NCI-H2107 (cell line): ENCODE measurements at places on chromosomes 11 and 22.

DNA sequence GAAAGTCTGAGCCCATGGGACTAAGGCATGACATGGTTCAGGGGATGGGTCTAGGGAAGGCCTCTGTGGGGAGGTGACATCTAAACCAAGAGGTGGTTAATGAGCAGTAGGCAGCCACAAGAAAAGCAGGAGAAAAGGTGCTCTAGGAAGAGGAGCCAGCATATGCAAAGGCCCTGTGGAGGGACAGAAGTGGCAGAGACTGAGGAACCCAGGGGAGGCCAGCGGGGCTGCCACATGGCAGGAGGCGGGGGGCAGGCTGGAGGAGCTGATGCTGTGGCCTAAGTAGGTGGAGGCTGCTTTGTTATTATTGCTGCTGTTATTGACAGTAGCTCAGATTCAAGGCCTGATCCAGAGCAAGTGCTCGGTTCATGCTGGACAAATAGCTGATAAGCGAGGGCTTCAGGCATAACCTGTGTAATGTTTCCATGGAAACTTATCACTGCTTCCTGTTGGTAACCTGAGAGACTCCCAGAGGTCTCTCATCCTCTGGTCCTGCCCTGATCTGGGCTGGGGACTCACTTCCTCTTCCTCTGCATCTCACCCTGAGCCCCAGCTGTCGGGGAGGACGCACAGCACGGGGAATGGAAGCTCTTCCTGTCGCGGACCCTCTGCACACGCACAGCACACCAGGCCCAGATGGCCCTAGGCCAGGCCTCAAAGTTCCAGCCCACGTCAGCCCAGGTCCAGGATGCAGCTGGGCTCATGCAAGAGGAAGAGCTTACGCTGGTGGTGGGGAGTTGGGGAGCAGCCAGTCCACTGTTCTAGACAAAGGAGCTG lies 75.2 kb upstream of the TP53I11 start:
- DNase-seq = no peak

DNA sequence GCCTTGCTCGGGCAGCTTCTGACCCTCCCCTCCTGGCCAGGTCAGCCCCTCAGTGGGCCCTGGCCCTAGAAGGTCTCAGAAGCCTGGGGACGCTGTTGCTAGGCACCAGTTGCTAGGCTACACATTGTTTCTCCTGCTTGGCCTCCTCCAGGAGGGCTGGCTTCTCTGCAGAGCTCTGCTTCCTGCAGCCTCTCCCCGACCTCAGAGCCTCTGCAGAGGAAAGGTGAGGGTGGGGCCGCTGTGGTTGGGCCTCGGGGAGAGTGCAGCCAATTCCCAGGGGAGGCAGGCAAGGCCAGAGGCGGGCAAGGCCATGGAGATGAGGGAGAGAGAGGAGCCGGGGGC lies 27.6 kb upstream of the LRRC10B start:
- peak; percentile 61 for DNase-seq

DNA sequence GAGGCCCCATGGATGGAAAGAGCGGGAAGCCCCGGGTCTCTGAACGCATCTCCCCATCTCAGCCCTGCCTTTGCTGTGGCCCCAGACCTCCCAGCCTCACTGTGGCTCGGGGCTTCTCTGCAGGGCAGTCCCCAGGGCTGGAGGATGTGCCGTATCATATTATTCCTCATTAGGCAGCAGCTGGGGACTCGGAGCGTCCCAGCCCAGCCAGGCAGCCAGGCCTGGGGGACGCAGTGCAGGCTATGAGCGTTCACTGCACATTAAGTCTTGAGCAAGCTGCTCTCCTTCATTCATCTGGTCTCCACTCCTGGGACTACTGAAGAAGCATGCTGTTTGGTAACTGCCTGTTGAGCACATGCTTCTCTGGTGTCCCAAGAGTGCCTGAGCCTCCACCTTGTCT lies 226.8 kb upstream of the TBCEL start:
- DNase-seq = no peak

- DNase-seq = no peak
These were observed 15.9 kb downstream of the PRSS23 start for GRCh38 chr11:86816251-86816726.

GRCh38 chr11:130652671-130653335 lies 204.4 kb downstream of the ADAMTS15 start:
- no peak for DNase-seq

DNA sequence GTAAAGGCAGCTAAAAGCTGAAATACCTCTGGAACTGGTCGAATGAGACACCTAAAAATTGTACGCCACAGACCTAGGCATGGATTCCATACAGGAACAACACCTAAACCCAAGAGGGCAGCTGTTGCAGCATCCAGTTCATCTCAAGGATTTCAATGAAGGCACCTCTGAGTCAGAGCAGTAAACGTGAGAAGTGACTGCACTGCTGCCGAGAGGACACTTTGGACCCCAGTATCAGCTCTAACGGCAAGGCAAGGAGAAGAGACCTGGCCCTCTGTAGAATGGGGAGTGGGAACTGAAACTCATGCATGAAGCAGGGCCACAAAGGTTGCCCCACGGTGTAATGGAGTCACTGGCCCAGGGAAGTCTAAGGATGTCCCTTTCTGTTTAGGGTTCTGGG lies 23.9 kb downstream of the MAP6 start:
- DNase-seq = no peak

DNA sequence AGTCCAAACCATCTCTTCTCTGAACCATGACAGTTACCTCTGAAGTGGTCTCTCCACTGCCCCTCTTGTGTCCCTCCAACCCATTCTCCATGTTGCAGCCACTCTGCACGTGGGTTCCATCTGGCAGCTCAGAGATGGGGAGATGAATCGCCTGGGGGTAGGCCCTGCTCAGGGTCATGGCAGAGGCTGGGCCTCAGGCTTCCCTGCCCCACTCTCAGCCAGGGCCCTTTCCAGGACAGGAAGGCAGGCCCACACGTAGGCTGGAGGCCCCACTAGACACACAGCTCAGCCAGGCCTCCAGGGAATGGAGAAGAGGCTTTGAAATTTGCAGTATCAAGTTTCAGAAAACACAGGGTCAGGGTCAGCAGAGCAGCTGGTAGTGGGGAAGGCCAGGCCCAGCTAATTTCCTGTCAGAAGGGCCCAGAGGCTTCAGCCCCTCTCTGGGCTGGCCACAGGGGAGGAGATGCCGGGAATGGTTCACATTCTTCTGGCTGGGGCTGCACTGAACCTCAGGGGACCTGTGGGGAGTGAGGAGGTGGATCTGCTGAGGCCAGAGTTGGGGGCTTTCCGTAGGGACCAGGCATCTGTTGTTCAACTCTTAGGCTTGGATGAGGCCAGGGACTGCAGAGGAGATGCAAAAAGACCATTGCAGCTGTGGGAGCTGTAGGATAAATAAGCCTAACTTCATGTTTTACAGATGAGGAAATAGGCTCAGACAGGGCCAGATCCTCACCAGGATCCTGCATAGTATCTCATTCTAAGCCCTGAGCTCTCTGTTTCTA lies 101.6 kb downstream of the SWAP70 start:
- no peak for DNase-seq

GRCh38 chr11:12359761-12360160 lies 17.6 kb upstream of the PARVA start:
- no peak for DNase-seq

GRCh38 chr22:29998627-29999384 lies 81.5 kb upstream of the HORMAD2 start:
- DNase-seq = no peak

DNA sequence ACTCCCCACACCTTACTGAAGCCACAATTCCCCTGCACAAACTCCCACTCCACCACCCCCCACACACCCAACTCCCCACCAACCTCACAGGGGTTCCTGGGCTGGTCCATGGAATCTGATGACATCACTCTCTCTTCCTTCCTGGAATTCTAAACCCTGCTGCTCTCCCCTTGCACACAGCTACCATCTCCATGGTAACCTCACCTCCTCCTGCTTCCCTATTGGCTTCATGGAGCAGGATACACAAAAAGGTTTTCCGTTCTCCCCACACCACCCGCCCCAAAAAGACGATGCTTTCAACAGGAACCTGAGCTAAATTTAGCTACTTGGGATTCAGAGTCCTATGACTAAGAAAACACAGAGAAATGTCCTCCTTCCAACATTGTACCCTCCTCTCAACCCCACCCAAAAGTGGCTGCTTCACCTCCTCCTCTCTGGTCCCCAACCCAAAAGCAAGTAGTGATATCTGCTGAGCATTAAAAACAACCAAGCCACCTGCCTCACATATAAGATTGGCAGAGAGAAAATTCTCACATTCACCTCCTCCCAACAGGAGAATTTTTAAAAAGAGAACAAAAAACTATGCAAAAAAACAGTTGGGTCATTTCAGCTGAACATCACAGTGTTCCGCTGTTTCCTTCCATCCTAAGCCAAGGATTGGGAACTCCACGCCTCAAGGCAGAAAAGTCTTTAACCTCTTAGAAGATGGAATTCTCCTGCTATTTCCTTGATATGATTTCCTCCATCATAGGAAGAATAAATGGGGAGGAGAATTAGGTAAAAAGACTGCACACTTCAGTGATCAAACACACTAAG lies 66.9 kb downstream of the RBFOX2 start:
- no peak for DNase-seq

GRCh38 chr11:112248201-112248600 lies 12.5 kb downstream of the PLET1 start:
- DNase-seq = no peak

- no peak for DNase-seq
These were observed 39.0 kb downstream of the SLC22A12 start for GRCh38 chr11:64629796-64630562.

DNA sequence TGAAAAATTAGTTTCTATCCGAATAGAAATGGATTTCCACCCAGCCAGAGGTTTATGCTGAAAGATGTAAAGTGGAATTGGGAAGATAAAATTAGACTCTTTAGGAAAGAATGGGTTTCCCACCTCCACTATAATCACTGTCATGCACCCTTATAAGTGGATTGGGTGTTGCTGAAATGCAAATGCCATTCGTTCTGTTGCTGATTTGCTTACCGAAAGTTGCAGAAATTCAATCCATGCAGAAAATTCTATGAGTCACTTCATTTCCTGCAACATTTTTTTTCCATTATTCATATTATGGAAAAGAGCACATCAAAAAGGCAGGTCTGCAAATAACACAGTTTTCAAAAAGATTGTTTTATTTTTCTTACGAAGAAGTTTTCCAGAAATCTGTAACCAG lies 65.6 kb downstream of the LDLRAD3 start:
- no peak for DNase-seq

DNA sequence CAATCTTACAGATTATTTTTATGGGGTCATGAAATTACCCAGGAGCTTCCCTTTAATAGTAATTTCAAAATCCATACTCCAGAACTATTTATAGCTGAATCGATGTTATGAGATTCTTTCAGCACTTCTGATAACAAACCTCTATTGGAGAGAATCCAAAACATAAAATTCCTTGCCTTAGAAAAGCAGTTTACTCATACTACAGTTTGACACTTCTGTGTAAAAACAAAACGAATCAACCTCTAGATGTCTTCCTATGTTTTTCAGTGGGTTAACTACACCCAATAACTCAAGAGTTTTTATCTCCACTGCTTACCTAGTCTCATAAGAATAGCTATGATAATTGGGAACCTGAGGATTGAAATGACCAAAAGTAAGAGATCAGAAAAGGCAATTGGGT lies 35.6 kb downstream of the KIF18A start:
- no peak for DNase-seq

- DNase-seq = no peak
These were observed 18.2 kb downstream of the USP28 start for GRCh38 chr11:113856966-113857759.

DNA sequence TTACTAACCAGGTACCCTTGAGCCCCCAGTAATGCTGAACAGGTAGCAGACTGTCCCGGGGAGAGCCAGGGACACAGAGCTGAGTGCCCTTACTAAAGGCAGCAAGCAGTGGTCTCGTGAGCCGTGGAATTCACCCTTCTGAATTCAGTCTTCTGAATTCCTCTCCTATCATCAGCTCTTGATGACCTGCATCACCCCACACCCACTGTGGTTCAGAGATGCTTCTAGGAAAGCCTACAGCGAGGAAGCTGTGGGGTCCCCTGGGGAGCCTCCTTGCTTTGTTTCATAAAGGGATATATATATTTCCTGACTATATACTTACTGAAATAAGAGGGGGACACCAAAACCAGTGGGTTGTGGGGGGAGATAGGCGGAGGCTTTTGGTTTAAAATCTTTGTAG lies 2.6 kb downstream of the SPATA19 start:
- no peak for DNase-seq

- DNase-seq = no peak
These were observed 493.5 kb upstream of the B3GAT1 start for GRCh38 chr11:134905517-134905916.

DNA sequence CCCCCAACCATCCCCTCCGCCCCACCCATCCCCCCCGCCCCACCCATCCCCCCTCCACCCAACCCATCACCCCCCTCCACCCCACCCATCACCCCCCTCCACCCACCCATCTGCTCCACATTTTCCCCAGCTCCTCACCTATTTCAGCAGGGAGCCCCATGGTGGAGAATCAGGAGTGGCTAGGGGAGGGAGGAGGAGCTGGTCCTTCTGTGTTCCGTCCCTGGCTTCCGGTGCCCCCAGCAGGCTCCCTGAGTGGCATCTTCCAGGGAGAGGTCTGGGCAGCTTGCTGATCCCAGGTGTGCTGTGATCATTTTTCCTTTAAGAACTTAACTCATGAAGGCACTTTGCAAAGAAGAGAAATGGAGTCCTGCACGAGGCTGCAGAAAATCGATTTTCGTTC lies 365.8 kb downstream of the TBC1D22A start:
- no peak for DNase-seq

- DNase-seq = no peak
These were observed 9.2 kb upstream of the OAF start for GRCh38 chr11:120201653-120202052.

DNA sequence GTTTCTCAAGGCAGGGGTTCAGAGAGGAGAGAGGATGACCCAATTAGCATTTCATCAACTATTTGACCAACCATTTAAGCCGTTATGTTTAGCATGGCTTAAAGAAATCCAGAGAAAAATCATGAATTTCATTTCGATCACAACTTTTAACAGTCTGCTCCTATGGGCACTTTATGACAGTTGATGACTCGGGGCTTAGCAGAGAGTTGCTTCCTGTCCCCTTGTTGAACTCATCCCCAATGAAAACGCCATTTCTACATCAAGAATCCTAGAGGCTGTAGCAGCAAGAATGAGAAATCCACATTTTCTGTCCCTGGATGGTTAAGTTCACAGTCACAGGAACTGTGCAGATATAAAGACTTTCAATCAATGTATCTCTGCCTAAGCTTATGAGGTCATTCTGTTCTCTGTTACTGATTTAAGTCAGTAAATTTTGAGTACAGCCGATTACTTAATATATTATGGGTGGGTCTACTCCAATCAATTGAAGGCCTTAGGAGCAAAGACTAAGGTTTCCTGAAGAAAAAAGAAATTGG lies 81.1 kb downstream of the BDNF start:
- no peak for DNase-seq

- no peak for DNase-seq
These were observed 60.2 kb downstream of the LRRC32 start for GRCh38 chr11:76610371-76610770.

- no peak for DNase-seq
These were observed 92.7 kb downstream of the NTM start for GRCh38 chr11:131463162-131463561.

GRCh38 chr11:117621226-117621625 lies 175.8 kb downstream of the DSCAML1 start:
- no peak for DNase-seq

DNA sequence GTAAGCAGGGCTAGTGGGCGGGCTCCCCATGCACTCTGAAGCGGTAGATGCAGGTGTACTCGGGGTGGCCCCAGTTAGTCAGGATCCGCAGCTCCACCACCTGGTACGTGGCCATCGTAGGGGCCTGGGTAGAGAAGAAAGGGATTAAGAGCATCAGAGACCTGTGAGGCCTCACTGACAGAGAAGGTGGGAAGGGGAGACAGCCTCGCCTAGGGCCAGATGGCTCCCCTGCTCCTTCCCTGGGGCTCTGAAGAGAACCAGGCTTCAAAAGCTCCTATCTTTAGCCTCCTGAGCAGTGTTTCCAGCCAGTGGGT lies 19.6 kb downstream of the SUN2 start:
- no peak for DNase-seq
